Iris pigment epithelial cell (primary cell): ENCODE measurements at places on chromosomes 7 and 10.

DNA sequence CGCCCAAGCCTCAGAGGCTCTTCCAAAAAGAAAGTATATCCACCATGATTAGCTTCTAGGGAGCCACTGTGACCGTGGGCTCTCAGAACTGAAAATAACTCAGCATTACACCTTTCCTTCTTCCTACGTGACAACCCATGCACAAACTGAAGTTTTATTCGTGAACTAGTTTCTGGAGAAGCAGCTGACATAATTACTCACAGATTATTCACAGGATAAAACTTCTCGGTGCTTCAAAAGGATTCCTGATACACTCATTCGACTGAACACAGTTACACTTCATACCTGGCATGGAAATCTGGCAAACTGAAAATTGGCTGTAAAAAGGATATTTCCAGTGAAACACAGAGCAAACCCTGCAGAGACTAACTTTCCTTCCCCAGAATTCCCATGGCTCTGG is 139.2 kb upstream of the PTER start:
- no peak for DNase-seq

DNA sequence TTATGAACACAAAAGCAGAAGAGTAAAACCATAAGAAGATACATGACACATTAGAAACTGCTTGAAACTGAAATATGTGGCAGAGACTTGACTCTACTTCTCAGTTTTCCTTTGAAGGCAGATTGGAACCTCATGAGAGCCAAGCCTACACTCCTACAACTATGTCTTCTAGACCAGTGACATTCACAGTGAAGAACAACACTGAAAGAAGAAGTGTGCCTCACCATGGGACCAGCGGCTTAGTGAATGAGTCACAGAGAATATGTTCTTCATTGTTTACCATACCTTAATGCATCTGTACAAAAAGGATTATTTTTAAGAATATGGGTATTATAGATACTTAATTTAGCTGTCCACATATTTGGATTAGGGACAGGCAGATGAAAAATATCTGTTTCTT is 248.3 kb downstream of the CDC14C start:
- DNase-seq, result no peak

- no peak for DNase-seq
Observed at GRCh38 chr7:129492391-129492790, 9.9 kb upstream of the SMKR1 start.

GRCh38 chr7:30184791-30185487 is 50.2 kb downstream of the MTURN start:
- no peak for DNase-seq

GRCh38 chr7:264541-265191 is 25.3 kb upstream of the FOXL3 start:
- no peak for DNase-seq

DNA sequence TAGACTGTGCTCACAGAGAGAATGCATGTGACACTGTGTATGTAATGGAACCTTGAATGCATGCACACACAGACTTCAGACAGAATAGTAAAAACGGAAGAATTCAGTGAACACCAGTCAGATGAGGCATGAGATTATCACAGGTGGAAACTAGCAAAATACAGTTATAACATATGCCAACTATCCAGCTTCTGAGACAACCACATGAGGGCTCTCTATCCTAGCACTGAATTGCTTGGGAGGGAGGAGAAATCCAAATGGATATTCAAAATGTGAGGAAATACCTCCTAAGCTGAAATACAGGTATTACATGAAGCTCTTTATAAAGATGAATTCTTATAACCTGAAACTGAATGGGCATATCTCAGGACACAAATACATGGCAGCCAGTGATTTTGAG is 30.6 kb downstream of the GARS1 start:
- DNase-seq, result no peak

DNA sequence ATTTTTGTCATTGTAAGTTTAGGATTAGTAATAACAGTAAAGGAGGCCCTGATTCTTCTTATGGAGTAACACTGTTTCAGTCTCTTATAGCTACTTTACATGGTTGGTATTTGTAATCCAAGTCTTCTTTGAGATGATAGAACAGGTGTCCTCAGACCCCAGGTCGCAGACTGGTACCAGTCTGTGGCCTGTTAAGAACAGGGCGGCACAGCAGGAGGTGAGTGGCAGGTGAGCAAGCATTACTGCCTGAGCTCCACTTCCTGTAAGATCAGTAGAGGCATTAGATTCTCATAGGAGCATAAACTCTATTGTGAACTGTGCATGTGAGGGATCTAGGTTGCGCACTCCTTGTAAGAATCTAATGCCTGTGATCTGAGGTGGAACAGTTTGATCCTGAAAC is 77.3 kb downstream of the STK31 start:
- no peak for DNase-seq

GRCh38 chr7:44324204-44324480 is 1.3 kb downstream of the CAMK2B start:
- DNase-seq, result no peak

DNA sequence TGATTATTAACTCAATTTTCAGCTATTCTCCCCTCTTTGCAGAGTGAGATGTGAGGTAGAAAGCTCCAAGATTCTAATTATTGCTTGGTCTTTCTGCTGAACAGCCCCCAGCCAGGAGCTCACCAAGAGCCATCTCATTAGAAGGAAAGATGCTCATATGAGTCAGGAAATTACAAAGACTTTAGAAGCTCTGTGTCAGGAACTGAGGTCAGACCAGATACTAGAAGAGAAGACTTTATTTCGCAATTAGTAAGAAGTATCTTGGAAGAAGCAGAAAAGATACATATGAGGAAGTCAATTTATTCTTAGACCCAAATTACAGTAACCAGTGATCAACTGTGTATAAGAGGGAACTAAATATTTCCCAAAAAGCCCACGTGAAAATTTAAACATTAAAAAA is 626.9 kb downstream of the ZWINT start:
- no peak for DNase-seq

DNA sequence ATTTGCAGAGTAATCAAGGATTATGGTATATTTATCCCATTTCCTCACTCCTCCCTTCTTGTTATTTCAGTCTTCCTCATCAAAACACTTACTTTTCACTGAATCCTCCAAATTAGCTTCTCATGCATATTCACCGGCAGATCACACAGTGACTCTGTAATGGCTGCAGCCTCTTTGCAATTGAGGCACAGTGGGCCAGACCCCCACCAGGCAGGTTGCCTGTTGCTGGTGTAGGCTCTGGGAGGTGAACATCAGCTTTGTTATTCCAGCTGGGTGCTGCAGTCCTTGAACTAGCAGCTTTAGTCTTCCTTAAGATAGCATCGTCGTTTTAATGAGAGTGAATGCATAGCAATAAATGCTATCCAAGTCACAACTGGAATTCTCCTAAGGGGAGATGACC is 449.3 kb downstream of the CNTNAP2 start:
- DNase-seq, result no peak
